ENCODE measurements at places on chromosomes 6 and 20.
A peak's percentile ranks its signal among the peaks of the same experiment; 100 is the strongest.

GRCh38 chr6:127102299-127102698, 16.2 kb upstream of the RSPO3 start:
- DNase-seq, result no peak

DNA sequence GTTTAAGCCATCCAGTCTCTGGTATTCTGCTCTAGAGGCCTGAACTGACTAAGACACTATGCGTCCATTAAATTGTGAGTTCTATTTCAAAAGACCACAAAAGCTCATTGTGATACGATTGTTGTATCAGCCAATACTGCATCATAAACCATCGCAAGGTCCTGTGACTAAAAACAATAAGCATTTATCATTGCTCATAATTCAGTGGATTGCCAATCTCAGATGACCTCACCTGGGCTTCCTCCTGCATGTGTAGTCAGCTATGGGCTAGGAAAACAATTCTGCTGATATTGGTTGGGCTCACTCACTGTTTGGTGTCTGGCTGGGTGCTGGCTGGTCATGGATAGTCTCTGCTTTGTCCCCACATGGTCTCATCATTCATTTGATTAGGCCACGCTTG, 592.7 kb upstream of the BTBD3 start:
- DNase-seq, result no peak

DNA sequence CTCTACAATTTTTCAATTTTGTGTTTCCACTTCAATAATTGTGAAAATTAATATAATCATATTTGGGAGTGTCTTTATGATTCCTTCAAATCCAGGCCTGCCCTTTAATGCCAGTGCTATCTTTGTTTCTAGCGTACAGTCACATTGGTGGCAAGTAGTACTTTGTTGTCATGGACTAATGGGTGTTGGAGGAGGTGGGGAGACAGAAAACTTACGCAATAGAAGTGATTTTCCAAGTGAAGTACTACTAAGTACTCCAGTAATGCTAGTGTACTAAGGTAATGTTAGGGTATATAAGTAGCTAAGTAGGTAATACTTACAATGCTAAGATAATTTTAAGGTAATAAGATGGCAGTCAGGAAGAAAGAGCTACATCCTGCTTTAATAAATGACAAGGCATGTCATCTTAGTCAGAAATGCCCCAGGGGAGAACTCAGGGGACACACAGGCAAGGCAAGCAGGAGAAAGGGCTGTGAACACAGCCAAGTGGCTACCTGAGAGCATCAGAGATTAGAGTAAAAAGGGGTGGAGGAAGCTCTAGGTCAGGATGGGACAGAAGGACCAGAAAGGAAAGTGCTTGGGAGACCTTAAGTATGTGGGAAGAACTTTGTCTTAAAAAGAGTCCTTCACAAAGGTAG, 217.2 kb upstream of the PRDM1 start:
- no peak for DNase-seq

- peak; percentile 72 for DNase-seq
These were observed at the start of gene PROCR for GRCh38 chr20:35171753-35172433. PROCR (plus strand) TSS chr20:35172072; CDS start chr20:35172155, 83 bp downstream.

DNA sequence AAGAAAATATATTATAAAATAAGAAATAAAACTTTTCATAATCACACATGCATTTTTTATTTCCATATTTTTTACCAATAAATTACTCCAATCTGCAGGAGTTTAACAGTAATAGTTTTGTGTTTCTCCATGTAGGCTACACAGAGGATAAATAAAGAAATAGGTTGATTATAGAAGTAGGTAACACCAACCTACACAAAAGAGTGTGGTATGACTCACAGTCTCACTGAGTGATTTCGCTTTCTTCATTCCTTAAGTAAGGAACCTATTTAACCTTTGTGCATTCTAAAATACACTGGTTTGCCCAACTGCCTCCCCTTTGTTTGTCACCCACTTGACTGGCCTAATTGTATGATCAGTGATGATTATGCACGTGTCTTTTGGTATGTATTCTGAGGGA, 244.2 kb upstream of the RIMS1 start:
- no peak for DNase-seq

- DNase-seq, result no peak
These were observed 24.1 kb downstream of the AFDN start for GRCh38 chr6:167850782-167851181.
